Activated CD4-positive, alpha-beta T cell treated with anti-CD3 and anti-CD28 coated beads, Interleukin-2, amount 10 ng/mL, durations not matched to agents 24 days and 14 days (primary cell): ENCODE measurements at places on chromosomes 11 and 22.

GRCh38 chr11:86565388-86565787 lies 107.0 kb downstream of the ME3 start:
- no peak for DNase-seq

DNA sequence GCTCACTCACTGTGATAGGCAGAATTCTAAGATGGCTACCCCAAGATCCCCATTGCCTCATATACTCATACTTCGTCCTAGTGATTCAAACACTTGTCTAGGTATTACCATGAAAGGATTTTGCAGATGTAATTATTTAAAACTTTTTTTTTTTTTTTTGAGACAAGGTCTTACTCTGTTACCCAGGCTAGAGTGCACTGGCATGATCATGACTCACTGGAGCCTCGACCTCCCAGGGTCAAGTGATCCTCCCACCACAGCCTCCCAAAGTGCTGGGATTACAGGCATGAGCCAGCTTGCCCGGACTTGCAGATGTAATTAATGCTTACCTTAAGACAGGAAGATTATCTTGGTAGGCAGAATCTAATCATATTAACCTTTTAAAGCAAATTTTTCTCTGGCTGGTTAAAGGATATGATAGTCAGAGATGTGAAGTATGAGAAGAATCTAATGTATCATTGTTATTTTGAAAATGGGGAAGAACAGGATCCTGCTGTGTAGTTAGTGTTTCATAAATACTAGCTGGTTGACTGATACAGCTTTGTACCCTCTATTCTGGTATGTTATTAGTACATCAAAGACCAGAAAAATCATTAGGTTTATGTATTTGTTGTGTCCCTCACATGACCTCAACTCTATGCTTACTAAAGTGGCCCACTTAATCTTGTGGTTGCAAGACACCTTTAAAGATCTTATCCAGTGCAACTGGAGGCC lies 35.5 kb downstream of the C2CD3 start:
- no peak for DNase-seq

- DNase-seq: no peak
Measured at GRCh38 chr22:46681010-46681409, 57.0 kb downstream of the CERK start.

DNA sequence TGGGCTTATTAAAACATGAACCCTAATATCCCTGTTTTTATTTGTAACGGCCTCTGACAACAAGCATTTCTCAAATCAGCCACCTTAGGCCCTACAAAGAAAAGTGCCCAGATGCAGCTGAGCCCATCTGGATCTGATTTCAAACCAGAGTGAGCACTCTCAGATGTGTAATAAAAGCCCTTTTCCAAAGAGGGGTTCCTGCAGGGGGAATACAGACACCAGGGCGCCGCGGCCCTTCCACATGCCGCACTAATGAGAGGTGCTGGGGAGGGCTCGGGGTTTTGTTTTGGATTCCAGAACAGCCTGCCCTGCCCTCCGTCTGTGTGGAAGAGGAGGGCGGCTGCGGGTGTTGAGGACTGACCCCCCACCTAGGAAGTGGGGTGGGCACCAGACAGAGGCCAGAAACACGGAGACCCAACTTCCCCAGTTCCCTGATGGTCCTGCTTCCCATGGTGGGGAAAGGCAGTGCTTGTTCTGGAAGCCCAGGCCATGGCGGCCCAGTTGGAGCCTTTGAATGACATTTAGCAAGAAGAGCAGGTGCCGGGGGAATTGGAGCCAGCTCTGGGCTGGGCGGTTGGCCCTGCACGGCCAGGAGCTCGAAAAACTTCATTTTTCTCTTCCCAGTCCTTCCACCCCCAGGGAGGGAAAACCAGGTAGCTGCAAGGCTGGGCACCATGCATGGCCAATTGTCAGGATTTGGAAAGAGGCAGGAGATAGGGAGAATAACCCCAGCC lies 63.7 kb downstream of the MACROD1 start:
- DNase-seq: no peak

DNA sequence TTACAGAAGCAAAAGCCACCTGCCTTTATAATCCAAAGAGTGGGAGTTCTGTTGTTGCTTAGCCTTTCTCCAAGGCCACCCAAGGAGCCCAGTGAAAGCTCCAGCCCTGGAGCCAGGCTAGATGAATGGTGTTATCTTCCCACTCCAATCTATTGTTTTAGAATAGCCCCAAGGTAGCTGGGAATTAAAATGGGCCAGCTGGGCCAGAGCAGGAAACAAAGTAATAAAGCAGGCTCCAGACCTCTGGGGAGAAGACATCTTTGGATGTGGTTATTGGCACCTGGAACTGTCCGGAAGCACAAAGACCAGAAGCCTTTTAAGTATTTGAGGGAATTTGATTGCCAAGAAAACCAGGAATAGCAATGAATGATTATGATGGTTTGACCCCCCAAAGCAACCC lies 8.8 kb downstream of the C11orf96 start:
- DNase-seq: no peak

DNA sequence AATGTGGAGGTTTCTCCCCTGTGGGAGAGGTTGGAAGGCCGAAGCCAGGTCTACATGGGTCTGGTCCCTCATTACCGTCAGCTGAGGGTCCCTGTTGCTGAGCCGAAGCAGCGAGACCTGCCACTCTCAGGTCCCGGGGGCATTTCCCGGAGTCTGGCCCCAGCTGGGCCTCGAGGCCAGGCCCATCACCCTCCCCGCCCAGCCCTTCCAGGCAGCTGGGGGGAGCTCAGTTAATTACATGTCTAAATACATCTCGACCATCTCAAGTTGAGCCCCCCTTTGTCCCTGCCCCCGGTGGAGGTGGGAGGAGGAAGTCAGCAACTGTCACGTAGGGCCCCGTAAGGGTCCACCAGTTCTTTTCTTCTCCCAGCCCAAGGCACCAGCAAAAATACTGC lies 3.6 kb downstream of the CDKN1C start:
- DNase-seq: no peak
